CD4-positive, alpha-beta T cell (primary cell): ENCODE measurements at places on chromosomes 2 and 18.

DNA sequence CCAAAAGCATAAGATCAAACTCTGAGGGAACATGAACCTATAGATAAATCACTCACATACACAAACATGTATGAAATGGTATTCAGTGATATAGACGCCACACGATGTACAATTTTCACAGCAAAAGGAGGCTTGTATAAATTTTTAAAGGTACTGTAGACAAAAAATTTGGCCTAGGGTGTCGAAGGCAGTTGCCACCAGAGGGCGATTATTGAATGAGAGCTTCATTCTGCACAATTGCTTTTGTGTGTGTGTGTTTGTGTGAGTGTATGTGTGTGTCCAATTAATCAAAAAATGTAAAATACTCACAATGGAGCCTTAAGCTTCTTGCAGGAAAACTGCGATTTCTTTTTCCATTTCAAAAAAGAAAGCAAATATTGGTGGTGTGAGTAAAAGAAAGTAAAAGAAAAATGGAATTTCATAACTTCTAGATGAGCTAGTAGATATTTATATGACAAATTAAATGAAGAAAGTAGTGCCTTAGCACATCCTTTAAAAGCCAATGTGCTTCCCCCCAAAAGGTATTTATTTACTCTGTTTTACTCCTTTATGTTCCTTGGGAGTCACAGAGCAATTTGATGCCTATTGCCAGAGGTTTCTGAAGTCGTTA is 800.1 kb downstream of the SATB2 start:
- no peak for DNase-seq

DNA sequence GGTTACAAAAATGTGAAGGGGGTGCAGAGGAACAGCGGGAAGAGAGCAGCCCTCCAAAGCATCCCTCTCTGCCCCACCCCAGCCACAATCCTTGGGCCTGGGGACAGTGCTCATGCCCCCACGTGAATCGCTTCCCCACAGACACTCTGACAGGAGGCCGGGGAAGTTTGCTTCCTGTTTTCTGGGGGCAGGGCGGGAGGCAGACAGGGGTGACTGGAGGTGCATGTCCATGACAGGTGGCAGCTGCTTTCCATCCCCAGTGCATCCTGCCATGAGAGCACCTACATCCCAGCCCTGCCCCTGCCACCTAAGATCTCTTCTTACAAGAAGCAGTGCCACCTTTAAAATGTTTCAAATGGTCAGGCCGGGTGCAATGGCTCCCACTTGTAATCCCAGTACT is 47.2 kb upstream of the UBE2F start:
- DNase-seq, result no peak

- DNase-seq, result no peak
These were observed 21.5 kb downstream of the RPL37A start for GRCh38 chr2:216520112-216520511.

DNA sequence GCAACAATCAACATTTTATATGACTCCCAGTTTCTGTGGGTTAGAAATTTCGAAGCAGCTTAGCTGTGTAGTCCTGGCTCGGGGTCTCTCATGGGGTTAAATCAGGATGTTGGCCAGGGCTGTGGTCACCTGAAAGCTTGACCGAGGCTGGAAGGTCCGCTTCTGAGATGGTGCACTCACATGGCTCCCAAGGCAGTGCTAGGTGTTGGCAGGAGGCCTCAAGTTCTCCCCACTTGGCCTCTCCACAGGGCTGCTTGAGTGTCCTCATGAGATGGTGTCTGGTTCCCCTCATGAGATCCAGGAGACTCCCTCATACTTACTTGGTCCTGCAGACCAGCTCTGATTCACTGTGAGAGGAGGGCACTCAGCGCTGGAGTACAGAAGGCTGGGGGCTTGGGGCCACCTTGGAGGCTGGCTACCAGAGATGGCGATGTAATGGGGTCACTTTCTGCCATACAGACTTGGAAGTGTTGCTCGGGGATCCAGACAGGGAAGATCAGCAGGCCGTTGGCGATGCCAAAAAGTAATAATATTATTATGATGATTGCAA is 98.8 kb downstream of the INHBB start:
- DNase-seq, result no peak

DNA sequence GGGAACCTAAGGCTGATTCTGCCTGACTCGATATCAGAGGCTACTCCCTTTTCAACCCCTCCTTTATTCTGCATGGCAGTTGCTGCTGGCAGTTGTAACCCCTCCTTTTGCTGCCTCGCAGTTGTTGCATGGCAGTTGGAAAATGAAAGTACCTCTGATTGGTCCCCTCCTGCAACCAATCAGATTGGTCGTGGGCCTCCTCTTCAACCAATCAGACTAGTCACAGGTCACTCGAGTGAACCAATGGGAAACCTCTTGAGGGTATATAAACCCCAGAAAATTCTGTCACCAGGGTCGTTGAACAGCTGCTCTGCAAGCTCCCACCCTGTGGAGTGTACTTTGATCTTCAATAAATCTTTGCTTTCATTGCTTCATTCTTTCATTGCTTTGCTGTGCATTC is 294.3 kb upstream of the SLC8A1 start:
- DNase-seq, result no peak
